Kidney epithelial cell (primary cell): ENCODE measurements at places on chromosomes 4 and X. TPM values are rescaled to one million over a fixed set of nuclear protein-coding genes. Genes with fewer than 3 reads are reported as not detected.

Gene NXT2
- 7.6 and 7.9 TPM in 2 replicates for total RNA-seq

Gene FRMD7
- not detected in 2 replicates for total RNA-seq

Gene TLR3
- total RNA-seq: 5.8 and 7.6 TPM in 2 replicates

Gene PHOX2B
- total RNA-seq: not detected in 2 replicates

Gene KLF8
- 2.6 and 4.4 TPM in 2 replicates for total RNA-seq

Gene SPANXA1
- 0.41 TPM in 1 of 2 replicates, not detected in the other for total RNA-seq

Gene TCEAL2
- 3.8 and 5.5 TPM in 2 replicates for total RNA-seq

Gene NAP1L3
- total RNA-seq: 3.2 and 4.1 TPM in 2 replicates

Gene CD40LG
- not detected in 2 replicates for total RNA-seq

Gene SPANXN4
- total RNA-seq: not detected in 2 replicates

Gene KLHL5
- total RNA-seq: 56.2 and 57.1 TPM in 2 replicates

Gene ZNF185
- total RNA-seq: 39.2 and 45.4 TPM in 2 replicates

Gene GYPE
- total RNA-seq: 0.34 and 0.75 TPM in 2 replicates

Gene NOX1
- total RNA-seq: not detected in 2 replicates

Gene BEND2
- total RNA-seq: not detected in 2 replicates

Gene TCEAL6
- total RNA-seq: not detected in 2 replicates

Gene ADH4
- not detected in 2 replicates for total RNA-seq

Gene ADH1A
- total RNA-seq: not detected in 2 replicates

Gene PCDH10
- 0.62 and 2.0 TPM in 2 replicates for total RNA-seq

Gene TRAM1L1
- total RNA-seq: 3.1 and 4.1 TPM in 2 replicates

Gene TMEM33
- total RNA-seq: 94.1 and 100 TPM in 2 replicates

Gene MAGEE1
- total RNA-seq: 2.3 and 2.4 TPM in 2 replicates

Gene REELD1
- not detected in 2 replicates for total RNA-seq

Gene NHSL2
- total RNA-seq: 1.4 and 1.6 TPM in 2 replicates

Gene RAP2C
- 25.8 and 28.0 TPM in 2 replicates for total RNA-seq

Gene SUPT20HL2
- not detected in 2 replicates for total RNA-seq

Gene AADAT
- 12.5 and 13.7 TPM in 2 replicates for total RNA-seq

Gene CT47A1
- not detected in 2 replicates for total RNA-seq

Gene ZXDA
- total RNA-seq: 4.7 and 6.5 TPM in 2 replicates

Gene SPINK2
- total RNA-seq: not detected in 2 replicates

Gene ACE2
- 0.14 TPM in 1 of 2 replicates, not detected in the other for total RNA-seq

Gene IL21
- total RNA-seq: not detected in 2 replicates

Gene CYSLTR1
- total RNA-seq: not detected in 2 replicates

Gene TASL
- total RNA-seq: not detected in 2 replicates
